NCI-H1417 (cell line): ENCODE measurements at places on chromosomes 5 and 9.
A peak's percentile ranks its signal among the peaks of the same experiment; 100 is the strongest.

GRCh38 chr9:73689051-73689870 is 537.6 kb downstream of the ANXA1 start:
- no peak for DNase-seq

GRCh38 chr9:121684381-121685145 is 33.1 kb downstream of the DAB2IP start:
- no peak for DNase-seq

DNA sequence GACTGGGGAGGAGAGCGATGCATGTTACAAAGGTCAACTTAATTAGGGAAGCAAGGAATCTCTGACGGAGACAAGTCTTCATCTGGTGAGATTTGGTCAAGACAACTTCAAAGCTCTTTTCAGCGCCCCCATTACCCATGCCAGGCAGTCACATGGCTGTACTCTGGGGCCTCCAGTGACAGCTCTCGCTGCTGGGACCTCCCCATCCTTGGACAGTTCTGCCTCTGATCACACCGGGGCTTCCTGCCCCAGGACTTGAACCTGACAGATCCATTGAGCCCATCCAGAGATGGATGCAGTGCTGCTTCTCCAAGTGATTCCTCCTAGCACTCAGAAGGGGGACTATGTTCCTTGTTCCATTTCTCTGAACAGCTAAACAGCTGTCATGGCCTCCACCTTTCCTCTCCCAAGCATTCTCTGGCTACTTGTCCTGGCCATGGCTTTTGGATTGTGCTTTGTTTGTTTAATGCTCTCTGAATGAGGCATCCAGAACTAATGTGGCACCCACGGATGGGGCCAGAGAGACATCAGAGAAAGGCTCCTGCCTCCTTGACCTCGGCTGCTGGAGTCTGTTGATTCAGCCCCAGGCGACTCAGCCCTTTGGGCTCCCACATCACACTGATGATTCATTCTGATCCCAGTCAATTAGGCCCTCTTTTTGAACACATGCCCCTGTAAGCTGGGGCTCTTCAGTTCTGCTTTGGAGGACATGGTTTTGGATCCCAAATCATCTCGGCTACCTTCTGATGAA is 122.1 kb upstream of the ADAMTS16 start:
- DNase-seq, result no peak

GRCh38 chr5:117665121-117665520 is 1090.5 kb upstream of the SEMA6A start:
- no peak for DNase-seq

GRCh38 chr5:52710972-52711596 is 76.6 kb upstream of the ITGA1 start:
- DNase-seq, result no peak

DNA sequence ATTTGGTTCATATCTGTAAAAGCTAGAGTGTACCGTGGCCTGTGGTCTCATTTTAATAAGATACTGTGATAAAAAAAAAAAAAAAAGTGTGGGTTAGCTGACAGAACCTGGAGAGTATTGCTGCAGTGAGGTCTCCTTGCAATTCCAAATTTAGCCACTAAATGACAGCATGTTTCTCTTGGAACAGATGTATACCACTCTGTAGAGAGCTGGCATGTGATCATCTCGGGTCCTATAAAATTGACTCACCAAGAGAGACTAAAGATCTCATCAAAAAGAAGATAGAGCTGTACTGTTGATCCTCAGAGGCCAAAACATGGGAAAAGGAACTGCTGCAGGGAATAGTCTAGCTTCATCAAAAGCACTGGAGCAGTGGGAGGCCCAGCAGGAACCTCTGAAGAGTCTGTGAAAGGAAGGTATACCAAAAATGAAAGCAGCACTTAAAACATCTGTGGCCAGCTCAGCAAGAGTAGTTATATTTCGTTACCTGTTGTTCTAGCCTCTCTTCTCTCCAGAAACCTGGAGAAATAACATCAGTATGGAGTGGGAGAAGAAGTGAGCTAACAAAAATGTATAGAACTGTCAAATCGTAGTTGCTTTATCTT is 826.8 kb downstream of the EFNA5 start:
- DNase-seq, result no peak

DNA sequence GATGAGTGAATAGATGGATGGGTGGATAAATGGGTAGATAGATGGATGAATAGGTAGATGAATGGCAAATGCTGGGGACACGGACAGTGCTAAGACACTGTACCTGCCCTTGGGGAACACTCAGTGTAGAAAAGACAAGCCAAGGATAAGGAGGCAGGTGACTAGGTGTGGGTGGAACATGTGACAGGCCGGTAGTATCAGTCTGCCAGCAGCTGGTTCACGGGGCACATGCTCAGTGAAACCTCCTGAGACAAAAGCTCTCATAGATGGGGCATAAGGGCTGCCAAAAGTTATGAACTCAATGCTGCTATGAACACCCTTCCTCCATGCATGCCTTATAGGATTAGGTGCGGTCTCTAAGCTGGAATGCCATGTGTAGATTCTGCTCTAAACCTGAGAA is 71.0 kb downstream of the C5orf15 start:
- DNase-seq, result no peak

DNA sequence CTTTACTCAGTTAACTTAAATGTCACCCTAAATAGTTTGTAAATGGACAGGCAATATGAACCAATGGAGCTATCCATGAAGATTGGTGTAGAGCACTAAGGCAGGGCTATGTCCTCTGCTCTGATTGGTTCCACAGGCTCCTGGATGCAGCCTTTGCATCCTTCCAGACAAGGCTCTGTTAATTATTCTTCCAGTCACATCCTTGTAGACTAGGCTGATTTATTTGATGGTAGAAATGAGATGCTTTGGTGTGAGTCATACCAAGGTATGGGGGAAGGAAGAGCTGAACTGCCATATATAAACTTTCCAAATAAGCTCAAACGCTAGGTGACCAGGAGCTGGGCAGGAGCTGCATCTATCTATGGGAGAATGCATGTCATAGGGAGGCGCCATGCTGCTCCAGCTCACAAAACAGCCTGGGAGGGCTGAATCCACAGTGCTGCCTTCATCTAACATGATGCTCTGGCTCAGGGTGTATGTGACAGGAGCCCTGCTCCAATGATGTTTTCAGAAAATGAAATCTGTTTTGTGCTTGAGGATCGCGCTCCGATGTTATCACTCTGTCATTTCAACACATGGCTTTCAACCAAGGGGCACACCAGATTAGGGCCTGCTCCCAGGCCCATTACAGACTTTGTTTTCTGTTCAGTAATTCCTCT is 818.0 kb upstream of the ZNF608 start:
- no peak for DNase-seq

GRCh38 chr5:149886692-149887470 is 57.7 kb downstream of the PDE6A start:
- DNase-seq, result no peak

GRCh38 chr5:147688656-147689356 is 93.7 kb downstream of the JAKMIP2 start:
- peak; percentile 17 for DNase-seq

- no peak for DNase-seq
Measured at GRCh38 chr5:58182287-58182841, 277.5 kb downstream of the PLK2 start.

DNA sequence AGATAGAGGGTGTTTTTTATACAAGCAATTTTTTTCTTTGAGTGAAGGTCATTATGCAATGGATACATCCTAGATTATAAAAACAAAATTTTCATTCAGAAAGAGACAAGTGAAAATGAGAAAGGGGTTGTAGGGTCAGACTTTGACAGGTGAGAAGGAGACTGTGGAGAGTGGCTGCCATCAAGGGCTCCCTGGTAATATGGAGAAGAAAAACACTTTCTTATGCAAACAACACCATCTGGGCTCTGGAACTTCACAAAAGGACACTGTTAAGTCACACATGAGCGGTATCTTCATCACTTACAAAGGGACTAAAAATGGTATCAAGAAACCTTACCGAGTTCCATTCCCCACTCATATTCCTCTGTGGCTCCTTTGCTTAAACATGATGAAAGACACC is 23.5 kb downstream of the C7 start:
- no peak for DNase-seq
